ENCODE measurements at places on chromosomes 11 and 22.

DNA sequence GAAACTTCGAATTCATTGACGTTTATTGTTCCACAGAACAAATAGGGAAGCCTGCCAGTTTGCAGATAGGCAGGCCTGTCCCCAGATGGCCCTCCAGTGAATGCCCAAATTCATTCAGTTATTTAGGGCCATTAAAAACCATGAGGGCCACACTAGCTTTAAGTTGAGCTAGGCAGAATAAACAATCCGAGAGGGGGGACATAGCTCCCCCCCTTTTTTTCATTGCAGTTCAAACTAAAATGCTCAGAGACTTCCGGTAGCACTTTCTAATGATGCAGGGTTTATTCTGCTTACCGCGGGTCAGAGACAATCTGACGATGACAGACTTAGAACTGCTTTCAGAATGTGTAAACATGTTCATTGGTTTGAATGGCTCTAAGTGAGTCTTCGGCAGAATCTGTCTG is 72.0 kb downstream of the ZBTB16 start:
- no peak for DNase-seq

DNA sequence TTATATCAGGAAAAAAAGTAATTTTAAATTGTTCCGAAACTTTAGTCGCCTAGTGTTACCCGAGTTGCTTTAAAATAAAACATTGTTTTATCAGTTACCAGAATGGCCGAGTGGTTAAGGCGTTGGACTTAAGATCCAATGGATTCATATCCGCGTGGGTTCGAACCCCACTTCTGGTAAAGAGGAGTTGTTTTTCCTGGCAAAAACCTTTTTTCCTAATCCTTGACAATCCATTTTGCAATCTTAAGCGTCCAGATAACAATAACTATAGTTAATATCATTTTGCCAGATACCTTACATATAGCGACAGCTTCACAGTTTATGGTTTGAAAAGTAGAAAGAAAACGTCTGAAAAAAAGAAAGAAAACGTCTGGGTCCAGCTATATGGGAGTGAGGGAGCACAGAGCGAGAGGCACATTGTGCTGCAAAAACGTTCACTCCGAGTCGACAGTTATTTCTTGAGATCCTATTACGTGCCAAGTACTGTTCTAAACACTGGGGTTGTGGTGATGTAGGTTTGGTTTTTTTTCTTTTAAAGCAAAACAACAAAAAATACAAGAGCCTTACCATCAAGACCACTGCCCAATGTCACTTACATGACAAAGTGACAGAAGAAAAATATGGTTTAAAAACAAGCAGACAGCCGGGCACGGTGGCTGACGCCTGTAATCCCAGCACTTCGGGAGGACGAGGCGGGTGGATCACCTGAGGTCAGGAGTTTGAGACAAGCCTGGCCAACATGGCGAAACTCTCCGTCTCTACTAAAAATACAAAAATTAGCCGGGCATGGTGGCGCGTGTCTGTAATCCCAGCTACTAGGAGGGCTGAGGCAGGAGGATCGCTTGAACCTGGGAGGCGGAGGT is 40.6 kb downstream of the OR4D9 start:
- no peak for DNase-seq

GRCh38 chr11:10333490-10333889 is 28.6 kb downstream of the ADM start:
- no peak for DNase-seq

DNA sequence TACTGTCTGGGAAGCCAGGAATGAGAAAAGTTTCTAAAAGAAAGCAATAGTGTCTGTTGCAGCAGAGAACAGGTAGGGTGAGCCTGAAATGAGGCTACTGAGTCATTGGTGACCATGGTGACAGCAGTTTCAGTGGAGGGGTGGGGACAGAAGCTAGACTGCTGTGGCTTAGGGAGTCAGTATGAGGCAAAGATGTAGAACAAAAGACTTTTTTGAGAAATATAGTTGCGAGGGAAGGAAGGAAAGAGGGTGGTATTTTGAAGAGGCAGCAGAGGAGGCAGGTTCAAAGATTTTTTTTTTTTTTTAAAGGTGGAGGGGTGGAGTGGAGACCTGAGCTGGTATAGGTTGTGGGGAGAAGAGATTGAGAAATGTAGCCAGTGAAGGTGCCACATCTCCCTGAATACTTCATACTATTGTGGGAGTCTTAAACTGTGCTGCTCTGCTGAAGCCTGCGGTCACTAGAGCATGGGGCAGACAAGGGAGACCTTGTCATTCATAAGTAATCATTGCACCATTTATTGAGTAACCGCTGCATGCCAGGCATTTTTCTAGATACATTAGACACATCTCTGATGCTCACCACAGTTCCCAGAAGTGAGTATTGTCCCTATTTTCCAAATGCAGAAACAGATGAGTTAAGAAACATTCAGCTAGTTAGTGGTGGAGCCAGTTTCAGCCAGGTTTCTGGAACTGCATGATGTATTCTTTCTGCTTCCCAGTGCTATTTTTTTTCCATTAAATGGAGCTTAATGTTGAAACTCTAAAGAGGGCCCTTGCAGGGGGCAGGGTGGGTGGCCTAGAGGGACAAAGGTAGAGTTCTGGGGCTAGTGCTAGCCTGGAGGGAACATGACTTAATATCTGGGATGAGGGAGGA is 49.9 kb downstream of the STIM1 start:
- peak; percentile 36 for DNase-seq

- no peak for DNase-seq
Measured at GRCh38 chr22:21929253-21929652, 23.4 kb downstream of the PPM1F start.

DNA sequence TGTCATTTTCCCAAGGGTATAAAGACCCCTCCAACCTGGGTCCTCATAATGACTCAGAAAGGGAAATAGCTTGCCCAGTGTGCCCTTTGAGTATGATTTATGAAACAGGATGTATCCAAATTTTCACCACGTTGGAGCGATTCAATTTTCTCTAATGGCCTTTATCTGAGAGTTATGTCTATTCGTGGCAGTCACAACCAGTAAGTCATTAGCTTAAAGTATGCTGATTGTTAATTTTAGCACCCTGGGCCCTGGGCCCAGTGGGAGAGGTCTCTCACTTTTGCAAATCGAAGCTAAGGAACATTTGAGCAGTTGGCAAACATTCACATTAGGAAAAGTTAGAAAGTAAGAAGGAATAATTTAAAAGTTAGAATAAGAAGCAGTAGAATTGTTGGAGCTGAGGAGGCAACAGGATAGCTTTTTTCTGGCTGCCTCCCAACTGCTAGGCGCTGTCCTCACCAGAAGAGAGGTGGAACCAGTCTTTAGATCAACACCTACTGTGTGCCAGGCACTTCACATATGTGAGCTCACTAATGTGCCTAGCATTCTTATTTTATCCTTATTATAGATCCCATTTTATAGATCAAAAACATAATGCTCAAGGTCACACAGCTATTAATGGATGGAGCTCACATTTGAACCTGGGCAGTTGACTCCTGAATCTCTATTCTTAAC is 24.5 kb downstream of the INSC start:
- DNase-seq = no peak

DNA sequence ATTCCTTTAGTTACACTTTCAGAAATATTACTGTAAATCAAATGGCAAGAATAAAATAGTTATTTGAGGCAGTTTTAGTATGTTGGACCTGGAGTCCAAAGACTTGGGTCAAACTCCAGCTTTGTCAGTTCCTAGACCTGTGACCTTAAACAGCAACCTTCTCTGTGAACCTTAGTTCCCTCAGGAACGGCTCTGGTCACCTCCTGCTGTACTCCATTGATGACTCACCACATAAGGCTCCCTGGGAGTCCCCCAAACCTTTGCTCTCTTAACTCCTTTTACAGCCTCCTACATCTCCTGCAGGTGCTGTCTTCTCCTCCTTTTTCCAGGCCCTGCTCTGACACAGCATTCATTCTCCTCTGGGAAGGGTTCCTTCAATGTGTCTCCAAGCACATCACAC is 29.1 kb downstream of the LIMK2 start:
- no peak for DNase-seq

GRCh38 chr22:36741204-36741793 is 34.6 kb downstream of the IFT27 start:
- DNase-seq = no peak

DNA sequence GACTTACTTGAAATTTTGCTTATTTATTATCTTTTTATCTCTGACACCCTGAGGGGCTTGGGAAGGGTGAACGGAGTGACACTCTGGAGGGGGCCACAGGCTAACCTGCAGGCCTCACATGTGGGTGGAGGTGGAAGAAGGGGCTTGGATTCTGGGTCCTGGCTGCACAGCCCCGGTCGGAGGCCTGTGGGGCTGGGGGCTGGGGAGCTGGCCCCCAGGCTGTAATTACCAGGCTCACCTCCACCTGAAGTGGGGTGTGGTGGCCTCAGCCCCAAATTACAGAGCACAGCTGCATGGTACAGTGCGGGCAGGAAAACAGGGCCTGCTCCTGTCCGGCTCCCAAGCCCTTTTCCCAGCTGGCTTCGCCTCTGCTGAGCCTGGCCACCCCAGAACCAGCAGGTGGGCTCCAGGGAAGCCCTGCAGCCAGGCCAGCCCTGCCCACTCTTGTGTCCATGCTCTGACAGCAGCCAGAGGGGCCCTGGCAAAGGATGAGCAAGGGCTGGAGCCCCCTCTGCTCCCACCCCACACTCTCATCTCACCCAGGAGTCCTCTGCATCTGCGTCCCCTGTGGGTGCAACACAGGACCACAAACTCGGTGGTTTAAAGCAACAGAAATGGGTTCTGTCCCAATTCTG is 48.0 kb downstream of the IGF2 start:
- no peak for DNase-seq

DNA sequence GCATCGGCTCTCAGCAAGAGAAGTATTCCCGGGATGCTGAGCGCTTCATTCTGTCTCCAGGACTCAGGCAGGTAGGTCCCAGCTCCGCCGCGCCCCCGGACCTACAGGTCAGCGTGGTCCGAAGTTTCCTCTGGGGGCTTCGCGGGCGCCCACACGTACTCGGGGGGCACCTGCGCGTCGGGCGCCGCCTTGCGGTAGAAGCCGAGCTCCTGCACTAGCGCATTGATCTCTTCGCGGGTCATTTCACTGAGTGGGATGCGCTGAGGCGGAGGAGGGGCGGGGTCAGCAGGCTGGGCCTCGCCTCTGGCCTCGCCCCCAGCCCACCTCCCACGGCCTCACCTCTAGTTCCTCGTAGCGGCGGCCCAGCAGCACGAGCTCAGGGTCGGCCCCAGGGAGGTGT is 2.5 kb downstream of the SELENOM start:
- DNase-seq = no peak

DNA sequence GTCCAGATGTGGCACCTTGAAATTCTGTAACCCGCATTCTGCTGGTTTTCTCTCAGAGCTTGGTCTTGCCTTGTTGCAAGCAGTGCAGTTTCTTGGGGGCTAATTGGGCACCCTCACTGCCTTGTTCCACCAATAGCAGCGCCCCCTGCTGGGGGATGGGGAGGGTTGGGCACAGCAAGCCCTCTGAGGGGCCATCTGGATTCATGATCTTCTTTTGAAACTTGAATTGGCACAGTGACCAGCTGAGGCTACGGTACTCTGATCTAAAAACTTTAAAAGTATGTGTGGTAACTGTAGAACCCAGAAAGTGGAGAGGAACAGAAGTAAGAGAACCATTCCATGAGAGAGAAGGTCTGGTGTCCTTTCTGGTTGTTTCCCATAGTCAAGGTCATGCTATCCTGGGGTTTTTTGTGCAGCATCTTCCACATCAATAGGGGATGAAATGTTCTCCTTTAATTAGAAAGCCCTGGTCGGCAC is 64.2 kb downstream of the MED15 start:
- peak; percentile 52 for DNase-seq

- DNase-seq = no peak
Measured at GRCh38 chr11:121587182-121587581, 134.4 kb upstream of the SORL1-AS1 start.

DNA sequence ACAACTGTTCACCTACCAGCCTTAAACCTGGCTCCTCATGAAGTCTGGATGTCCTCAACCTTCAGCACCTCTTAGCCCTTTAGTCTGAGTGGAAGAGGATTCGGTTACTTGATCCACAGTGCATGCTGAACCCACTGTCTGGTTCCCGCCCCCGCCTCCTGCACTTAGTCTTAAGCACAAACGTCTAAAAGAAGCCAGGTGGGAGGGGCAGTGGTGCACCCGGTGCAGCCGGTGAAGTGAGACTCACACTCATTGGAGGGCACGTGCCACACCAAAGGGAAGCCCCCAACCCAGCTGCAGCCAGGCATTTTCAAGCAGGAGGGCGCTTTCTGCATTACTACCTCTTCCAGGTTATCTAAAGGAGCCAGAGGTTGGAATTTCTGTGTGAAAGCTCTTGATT is 146.8 kb downstream of the COMMD9 start:
- no peak for DNase-seq

DNA sequence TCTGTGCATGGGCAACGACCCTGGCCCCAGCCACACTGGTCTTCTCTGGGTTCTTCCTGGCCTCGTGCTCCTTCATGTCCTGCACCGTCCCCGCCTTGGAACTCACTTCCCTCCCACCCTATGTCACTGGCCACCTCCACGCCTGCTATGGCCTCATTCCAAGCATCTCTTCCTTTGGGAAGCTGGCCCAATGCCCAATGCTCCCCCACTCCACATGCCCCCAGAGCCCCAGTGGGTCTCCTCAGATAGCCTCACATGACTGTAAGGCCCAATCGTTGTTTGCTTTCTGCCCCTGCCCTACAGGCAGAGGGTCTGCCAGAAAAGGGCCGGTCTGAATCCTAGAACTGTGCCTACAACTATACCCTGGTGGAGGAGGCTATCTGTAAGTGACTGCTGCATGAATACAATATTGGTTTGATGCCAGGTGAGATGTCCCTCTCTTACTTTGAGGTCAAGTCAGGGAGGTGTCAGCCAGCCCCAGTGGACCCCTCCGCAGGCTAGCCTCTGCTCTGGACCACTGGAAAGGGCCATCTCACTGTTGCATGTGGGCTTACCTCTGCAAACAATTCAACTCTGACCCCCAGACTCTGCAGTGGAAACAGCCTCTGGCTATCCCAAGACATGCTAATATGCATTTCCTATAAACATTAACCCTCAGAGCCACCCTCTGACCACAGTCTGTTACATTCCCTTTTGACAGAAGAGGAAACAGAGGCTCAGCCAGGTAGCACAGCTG is 2.1 kb upstream of the GNAZ start:
- DNase-seq = no peak

- no peak for DNase-seq
Measured at GRCh38 chr11:57903441-57904123, 120.1 kb upstream of the OR9Q1 start.

GRCh38 chr11:64314146-64314804 is 3.1 kb downstream of the TRMT112 start:
- DNase-seq = no peak

DNA sequence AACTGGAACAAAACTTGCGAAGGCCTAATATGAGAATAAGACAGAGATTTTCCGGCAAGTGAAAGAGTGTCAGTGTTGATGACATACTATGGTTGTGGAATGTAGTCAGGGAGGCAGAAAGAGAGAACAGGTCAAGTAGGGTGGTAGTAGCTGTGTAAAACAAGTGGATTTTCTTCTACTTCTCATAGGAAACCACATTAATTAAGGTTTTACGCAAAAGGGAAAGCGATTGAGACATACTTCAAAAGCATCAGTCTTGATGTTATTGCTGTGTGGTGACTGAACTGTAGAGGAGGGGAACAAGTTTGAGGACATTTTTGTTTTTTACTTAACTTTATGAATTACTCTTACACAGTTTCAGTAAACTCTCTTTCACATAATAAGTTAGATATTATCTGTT is 186.0 kb upstream of the CNTN5 start:
- no peak for DNase-seq

All from stimulated activated CD8-positive, alpha-beta memory T cell treated with anti-CD3 and anti-CD28 coated beads, Interleukin-4, amount 100 ng/mL, for 24 hours (primary cell).